Skin of body (tissue), 3 donors: ENCODE measurements at places on chromosomes 7 and 10. TPM values are rescaled to one million over a fixed set of nuclear protein-coding genes. Genes with fewer than 3 reads are reported as not detected.

DNA sequence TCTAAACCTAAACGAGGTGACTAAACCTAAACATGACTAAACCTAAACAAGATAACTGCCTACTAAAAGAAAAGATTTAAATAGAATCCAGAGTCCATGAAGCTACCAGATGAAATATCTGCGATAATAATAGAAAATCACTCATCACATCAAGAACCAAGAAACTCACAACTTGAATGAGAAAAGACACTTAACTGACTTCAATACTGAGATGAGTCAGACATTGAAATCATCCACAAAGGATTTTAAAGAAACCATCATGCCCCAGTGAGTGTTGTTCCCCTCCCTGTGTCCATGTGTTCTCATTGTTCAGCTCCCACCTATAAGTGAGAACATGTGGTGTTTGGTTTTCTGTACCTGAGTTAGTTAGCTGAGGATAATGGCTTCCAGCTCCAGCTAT, 416.0 kb downstream of the CALN1 start:
- no peak for DNase-seq

GRCh38 chr10:113487154-113487553, 65.7 kb upstream of the HABP2 start:
- DNase-seq = no peak

DNA sequence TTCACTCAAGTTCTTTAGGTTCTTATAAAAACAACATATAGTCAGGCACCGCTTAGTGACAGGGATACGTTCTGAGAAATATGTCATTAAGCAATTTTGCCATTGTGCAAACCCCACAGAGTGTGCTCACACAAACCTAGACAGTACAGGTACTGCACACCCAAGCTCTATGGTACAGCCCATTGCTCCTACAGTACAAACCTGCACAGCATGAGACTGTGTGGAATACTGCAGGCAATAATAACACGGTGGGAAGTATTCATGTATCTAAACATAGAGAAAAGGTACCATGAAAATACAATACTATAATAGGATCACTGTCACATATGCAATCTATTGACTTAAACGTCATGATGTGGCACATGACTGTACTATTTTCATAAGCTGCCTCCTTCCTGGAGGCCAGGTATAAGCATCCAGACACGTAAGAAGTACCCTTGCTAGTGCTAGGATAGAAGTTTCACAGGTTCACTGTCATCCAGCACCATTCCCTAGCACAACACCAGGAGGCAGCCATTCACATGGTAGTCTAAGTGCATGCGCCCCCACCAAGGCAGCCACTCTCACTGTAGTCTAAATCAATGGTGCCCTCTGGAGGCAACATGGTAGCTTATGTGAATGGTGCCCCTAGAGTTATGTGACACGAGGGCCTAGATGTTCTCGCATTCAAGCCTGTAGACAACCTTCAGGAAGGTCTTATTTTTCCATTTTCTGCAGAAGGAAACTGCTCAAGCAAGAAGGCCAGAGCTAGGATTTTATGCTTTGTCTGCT, 98.5 kb downstream of the ARHGAP22 start:
- DNase-seq = no peak

GRCh38 chr7:122143751-122144711, at the start of gene AASS:
AASS (minus strand) TSS chr7:122144249; CDS start chr7:122133726, 10,523 bp downstream.
- peak; percentile 96 for DNase-seq

DNA sequence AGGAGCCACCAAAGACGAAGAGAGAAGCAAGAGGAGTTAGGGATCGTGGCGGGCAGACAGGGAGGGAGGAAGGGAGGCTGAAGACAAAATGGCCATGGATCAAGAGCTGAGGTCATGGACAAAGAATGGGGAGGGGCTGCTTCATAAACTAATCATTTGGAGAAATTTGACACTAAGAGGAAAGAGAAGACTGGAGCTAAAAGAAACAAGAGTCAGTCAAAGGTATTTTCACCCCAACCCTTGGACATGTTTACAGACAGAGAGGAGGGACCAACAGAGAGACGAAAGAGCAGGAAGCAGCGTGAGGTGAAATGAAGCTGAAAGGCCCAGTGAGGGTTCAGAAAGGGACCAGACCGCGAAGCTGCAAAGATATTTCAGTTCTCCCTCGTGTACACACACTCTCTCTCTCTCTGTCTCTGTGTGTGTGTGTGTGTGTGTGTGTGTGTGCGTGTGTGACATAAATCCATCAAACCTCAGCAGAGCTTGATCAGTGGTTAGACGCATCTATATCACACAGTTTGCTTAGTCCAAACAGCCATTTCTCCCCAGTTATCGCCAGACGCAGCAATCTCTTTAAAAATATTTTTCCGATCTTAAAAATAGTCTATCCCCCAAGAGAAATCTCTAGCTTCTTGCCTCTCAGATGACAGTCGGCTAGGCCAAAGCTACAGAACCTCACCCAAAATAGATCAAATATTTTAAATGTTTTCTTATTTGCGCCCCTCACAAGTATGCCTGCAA, 12.5 kb upstream of the CALD1 start:
- peak; percentile 52 for DNase-seq

DNA sequence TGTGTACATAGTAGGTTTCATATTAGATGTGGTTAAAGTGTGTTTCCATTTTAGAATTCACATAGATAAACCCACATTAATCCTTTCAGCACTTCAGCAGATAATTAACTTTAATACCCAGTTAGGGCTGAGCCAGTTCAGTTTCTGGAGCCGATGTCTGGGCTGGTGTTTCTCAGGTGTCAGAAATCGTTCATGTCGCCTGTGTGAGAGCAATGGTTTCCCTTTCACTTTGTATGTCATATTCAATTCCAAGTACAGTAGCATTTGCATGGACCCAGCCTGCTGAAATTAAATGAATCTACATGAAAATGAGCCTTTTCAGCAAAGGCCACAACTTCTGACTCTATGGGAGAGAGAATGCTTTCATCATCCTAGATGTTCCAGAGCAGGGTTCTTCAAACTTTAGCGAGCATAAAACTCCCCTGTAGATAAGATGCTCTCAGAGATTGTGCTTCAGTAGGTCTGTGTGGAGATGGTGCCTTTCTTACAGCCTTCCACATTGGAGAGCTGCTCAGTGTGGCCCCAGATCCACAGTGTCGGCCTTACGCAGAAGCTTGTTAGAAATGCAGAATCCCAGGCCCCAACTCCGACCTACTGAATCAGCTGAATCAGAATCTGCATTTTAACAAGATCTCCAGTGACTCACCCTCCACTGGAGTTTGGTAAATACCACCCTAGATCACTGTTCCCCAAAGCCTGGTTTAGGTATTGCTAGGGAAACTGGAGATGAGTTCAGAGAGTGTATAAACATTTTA, 19.6 kb downstream of the WIPF3 start:
- DNase-seq = no peak

DNA sequence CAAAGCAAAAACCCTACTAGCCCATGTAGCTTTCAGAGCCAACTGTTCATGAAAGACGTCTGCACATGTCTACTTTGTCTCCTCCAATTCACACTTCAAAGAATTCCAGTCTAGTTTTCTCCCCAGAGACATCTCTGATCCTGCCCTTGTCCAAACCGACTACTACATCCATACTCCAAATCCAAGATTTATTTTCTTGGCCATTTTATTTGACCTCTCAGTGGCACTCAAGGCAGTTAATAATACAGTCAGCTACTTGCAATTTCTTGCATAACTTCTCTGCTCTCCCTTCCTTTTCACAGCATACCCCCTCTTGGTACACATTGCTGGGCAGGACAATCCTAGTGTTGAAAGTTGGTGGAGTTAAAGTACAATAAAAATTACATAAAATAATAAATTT, 170.9 kb upstream of the INHBA start:
- DNase-seq = no peak

DNA sequence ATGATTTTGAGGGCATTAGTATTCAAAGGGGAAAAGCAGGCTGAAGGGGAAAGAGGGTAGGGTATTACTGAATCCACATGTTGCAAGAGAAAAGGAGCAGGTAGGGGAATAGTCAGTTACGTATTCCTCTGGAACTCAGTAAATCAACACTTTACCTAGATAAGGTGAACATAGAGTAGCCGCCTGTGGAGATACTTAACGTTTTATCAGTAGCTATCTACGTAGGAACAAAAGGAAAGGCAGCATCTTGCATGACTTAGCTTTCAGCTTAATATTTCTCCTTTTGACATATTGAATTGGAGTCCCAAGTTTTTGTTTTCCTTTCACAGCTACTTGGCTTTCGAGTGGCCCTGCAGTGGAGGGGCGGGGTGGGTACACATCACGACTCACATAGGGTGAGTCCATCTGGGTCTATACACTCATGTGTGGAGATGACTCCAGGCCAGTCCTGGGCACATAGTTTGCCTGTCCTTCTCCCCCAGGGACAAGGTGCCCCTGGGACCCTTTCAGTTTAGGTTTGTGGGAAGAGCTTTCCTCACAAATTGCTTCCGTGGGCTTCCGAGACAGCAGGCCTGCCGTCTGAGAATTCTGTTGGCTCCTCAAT, 48.1 kb downstream of the CCNY start:
- DNase-seq = no peak

- peak; percentile 82 for DNase-seq
Measured at GRCh38 chr7:143882604-143883078, 19.3 kb downstream of the TCAF1 start.

Gene FZD8
- 7.6 TPM for total RNA-seq

Gene OGDHL
- 0.89 TPM for total RNA-seq

Gene ADARB2
- 0.10 TPM for total RNA-seq

Gene COL28A1
- total RNA-seq = 9.0 TPM
